ENCODE measurements at places on chromosomes 4 and X.

GRCh38 chr4:24630937-24631336 is 46.6 kb upstream of the DHX15 start:
- no peak for DNase-seq

- DNase-seq, result no peak
Observed at GRCh38 chr4:124167602-124168001, 544.9 kb downstream of the ANKRD50 start.

- DNase-seq, result no peak
Observed at GRCh38 chr4:144565527-144566195, 80.3 kb upstream of the HHIP start.

- no peak for DNase-seq
Observed at GRCh38 chr4:52366191-52366590, 292.9 kb downstream of the USP46 start.

DNA sequence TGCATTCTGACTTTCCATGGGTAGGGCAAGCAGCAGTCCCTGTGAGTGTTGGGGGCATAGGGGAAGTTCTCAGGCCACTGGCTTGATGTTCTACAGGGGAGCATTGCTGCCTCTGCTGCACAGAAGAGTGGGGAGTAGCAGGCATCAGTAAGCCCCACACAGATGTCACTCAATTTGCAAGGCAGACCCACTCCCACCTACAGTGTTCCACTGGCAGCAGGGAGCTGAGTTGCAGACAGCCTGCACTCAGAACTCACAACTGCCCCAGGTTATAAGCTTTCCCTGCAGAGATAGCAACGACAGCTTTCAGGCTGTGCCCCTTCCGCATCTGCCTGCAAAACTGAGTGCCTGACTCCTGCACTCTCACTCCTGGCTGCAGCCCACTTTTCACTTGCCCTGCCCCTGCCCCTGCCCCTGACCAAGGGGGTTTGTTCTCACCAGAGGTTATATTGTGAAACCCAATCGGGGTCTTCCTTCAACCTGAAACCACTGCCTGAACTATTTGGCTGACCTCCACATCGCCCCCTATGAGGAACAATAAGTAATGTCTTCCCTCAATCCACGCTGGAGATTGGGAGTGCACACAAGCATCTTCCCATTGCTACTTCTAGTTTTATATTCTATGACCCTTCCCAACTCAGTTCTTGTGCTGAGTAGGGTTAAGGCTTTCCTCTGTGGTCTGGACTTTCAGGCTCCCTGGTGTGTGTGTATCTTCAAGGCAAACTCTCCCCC is 227.4 kb upstream of the CXorf51B start:
- no peak for DNase-seq

DNA sequence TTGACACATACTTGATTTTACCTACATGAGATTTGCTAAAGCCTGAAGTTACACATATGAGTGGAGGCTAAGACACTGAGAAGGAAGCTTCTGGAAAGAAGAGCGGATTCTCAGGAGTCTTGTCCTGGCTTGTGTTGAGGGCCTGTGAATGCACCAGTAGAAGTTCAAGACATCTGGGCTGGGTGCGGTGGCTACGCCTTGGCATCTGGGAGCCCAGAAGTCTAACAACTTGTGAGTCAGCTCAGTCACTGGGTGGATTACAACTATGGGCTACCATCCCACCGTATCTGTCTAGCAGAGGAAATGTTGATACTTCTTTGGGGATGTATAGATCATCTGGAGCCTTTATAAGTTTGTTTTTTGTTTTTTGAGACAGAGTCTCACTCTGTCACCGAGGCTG is 375.6 kb upstream of the SMIM31 start:
- DNase-seq, result no peak

GRCh38 chr4:127648061-127648460 is 15.3 kb downstream of the INTU start:
- no peak for DNase-seq

DNA sequence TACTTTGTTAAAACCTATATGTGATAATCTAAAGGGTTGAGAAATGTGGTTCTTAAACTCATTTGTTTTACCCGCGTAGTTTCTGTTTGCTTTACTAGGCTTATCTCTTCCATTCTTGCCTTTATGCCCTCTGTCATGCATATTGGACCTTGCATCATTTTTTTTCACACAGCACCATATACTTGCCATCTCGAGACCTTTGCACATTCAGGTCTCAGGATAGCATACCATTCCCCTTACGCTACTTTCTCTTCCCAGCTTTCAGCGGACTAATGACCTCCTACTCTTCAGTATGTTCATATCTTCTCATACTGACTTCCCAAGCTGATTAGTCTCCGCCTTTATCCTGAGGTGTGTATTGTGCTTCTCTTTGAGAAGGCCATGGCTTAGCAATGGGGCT is 40.5 kb downstream of the USP38 start:
- DNase-seq, result no peak

GRCh38 chrX:153244767-153245166 is 65.7 kb downstream of the MAGEA1 start:
- DNase-seq, result no peak

GRCh38 chr4:146165840-146166239 is 9.7 kb upstream of the LSM6 start:
- DNase-seq, result no peak

GRCh38 chr4:165726831-165727230 is 146.2 kb upstream of the TLL1 start:
- DNase-seq, result no peak

GRCh38 chrX:9378980-9379696 is 85.7 kb upstream of the TBL1X start:
- no peak for DNase-seq

DNA sequence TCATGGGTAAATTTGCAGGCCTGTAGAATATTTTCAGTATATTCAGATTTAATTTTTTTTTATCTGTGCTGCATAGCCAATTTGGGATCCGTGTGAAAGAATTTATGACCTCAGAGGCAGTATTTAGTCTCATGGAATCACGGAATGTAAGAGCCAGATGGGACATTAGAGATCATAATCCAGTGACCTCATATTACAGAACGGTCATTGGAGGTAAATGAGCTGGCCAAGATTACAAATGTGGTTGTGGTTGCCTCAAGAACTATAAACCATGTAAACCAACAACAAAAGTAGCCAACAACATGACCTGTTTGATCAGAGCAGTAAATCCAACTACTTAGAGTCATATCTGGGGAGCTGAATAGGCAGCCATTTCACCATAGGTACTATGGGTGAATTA is 71.6 kb downstream of the AMOT start:
- DNase-seq, result no peak

- DNase-seq, result no peak
Observed at GRCh38 chrX:38220024-38220414, 652 bp downstream of the SRPX start.

All from effector memory CD4-positive, alpha-beta T cell (primary cell).